Umbilical cord (tissue), 2 donors: ENCODE measurements at places on chromosomes 3 and 15.

DNA sequence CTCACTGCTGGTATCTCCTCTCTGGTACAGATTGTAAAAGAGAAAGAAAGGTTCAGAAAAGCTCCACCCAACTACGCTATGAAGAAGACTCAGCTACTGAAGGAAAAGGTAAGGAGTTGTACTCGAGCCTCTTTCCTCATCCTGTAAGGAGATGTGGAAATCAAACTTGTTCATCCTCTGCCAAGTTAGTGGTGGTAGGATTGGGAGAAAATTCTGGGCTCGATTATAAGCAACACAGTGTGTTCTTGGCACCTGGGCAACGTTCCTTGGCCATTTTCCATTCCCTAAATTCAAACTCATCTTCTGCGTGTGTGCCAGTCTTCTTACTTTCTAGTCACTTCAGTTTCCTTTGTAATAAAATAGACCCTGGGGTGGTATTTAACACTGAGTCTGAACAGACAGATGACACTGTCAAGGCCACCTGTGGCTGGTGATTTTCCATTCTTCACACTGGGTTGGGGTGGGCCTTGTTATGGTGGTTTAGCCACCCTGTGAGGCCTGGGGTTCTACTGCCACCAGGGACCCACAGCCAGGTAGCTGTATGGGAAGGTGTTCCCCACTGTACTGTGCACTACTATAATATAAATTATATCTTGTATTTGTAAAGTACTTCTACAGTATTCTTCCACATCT is 17.1 kb upstream of the ITPKA start:
- DNase-seq: no peak

DNA sequence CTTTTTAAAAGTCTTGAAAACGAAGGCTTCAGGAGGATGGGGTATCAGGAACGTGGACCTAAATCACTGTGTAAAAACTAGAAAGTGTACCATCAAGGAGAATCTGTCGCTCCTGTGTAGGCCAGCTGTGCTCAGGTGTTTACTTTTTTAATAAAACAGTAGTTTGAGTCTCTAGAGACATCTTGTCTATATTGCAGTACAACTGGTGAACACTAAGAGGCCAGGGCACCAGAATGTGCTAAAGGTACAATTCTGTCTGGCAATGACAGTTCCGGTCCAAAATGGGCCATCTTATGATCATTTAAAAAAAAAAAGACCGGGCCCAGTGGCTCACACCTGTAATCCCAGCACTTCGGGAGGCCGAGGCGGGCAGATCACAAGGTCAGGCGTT is 61.8 kb upstream of the MCF2L2 start:
- DNase-seq: no peak

- peak; percentile 74 for DNase-seq
These were observed 94.5 kb upstream of the ADAMTSL3 start for GRCh38 chr15:83559310-83559966.

- DNase-seq: peak; percentile 71
These were observed 70.1 kb upstream of the GLCE start for GRCh38 chr15:69090197-69090948.

DNA sequence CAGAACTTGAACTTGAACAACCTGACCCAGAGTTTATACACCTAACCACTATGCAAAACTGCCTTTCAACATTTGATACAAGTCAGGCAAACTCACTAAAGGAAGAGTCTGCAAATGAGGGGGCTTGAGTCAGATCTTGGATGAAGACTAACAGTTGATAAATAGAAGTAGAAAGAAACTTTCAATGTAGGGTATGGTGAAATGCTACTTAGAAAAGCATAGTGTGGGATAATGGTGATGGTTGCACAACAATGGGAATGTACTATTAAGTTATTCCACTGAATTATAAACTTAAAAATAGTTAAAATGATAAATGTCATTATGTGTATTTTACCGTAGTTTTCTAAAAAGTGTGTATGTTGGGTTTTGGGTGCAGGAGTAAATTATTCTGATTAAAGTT is 19.7 kb upstream of the ZNF280D start:
- DNase-seq: no peak

DNA sequence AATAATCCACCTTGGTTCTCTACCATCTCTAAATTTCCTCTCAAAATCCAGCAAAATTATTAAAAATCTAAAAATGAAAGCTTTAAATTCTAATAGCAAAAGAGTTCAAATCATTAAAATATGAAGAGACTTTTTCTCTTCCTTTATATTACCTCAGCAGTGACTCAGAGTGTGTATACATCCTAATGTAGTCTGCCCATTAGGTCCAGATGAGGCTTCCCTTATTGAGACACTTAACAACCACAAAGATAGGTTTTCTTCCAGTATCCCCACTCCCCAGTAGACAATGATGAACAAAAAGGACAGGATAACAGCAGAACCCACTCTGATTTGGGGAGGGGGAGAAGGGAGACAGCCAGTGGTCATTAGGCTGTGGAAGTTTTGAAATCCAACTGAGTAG is 61.5 kb upstream of the DCBLD2 start:
- DNase-seq: no peak

GRCh38 chr3:100080573-100080972 is 33.7 kb downstream of the FILIP1L start:
- peak; percentile 78 for DNase-seq

- no peak for DNase-seq
These were observed 32.3 kb downstream of the ALDH1L1 start for GRCh38 chr3:126147932-126148683.

DNA sequence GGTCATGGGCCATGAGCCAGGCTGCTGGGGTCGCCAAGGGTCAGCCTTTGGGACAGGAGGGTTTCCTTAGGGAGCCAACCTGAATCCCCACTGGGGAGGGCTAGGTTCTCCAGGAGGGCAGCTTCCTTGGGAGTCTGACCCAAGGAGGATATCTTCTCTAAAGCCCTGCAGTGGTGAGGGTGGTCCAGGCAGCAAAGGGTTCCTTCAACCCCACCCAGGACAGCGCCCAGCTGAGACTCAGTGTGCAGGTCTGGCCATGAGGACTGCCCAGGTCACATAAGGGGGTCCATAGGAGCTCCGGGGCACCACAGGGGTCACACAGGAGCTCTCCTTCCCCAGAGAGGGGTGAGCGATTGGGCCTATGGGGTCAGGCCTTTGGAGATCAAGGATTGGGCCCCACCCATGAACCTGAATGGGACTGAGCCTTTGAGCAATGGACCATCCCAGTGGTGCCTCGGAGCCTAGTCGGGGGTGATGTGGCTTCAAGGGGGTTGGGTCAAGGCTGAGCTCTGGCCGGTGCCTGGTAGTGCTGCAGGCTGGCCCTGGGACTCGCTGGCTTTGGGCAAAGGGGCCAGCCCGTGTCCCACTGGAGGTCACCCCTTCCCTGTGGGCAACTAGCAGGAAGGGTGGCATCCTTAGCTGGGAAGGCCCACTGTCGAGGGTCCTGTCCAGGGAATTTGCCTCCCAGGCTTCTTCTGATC is 216.5 kb downstream of the SNRPN start:
- DNase-seq: no peak

- DNase-seq: no peak
These were observed 20.0 kb downstream of the EFCC1 start for GRCh38 chr3:129021140-129021551.

GRCh38 chr15:83845230-83845629 is 191.3 kb downstream of the ADAMTSL3 start:
- DNase-seq: peak; percentile 65

- DNase-seq: no peak
These were observed 400.9 kb upstream of the ATP11B start for GRCh38 chr3:182392182-182392937.

GRCh38 chr3:155771126-155771525 is 26.3 kb upstream of the PLCH1 start:
- DNase-seq: no peak

GRCh38 chr3:74532446-74532845 is 82.0 kb downstream of the CNTN3 start:
- no peak for DNase-seq

DNA sequence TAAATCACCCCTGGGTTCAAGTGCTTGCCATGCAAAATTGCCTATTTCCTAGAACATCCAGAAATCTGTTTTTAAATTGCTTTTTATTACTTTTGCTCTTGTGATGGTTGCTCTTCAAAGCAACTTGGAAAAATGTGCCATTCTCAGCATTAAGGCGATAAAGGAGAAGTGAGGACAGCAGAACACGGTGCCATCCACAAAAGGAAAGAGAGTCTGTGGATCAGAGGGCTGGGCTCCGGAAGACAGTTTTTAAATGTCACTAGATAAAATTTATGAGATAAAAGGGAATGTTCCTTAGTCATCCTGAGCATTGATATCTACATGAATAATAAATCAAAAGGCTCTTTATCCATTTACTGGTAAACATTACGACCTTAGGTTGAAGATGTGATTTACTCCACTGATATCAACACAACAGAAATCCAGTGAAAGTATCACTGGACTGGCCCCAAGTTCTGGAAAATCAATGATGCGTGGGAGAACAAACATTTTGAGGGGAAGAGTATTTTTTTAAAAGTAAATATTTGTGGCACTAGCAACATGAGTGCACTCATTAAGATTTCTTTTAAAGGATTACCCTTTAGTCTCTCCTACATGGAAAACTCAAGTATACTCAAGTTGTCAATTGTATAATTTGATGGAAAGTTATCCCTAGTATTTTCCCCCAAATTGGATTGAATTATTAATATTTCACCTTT is 554.7 kb downstream of the FHIT start:
- no peak for DNase-seq

- DNase-seq: no peak
These were observed 420.9 kb downstream of the LPP start for GRCh38 chr3:188574885-188575284.

DNA sequence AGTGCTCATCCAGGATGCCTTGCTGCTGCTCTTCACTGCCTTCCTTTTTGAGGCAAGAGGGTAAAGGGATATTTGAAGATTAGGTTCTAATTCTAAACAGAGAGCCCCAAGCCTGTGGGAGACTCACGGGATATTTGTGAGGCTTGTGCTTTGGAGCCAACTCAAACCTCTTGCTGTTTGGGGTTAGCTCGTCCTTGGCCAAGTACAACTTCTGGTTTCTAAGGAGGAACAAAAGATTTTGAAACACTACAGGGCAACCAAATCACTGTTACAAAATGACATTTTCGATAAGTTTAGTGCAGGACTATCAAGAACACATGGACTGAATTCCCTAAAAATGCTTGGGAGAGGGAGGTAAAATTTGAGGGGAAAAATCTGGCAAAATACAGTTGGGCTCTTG is 190.2 kb downstream of the RORA start:
- no peak for DNase-seq

DNA sequence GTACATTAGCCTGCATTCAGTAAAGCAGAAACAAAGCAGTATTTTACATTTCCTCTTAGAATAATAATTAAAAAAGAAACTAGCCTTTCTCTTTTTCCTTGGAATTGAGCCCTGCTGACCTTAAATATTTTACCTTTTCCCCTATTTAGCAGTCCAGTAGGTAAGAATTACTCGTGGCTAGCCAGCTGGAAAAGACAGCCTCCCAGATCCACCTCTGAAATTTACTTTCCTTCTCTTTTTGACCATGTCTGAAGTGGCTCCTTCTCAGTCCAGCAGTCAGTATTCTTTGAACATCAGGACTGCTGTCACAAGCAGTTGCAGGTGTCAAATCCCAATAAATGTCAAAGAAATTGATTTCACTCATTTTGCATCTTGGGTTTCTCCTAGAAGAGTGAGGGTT is 311.5 kb upstream of the DCBLD2 start:
- DNase-seq: no peak

DNA sequence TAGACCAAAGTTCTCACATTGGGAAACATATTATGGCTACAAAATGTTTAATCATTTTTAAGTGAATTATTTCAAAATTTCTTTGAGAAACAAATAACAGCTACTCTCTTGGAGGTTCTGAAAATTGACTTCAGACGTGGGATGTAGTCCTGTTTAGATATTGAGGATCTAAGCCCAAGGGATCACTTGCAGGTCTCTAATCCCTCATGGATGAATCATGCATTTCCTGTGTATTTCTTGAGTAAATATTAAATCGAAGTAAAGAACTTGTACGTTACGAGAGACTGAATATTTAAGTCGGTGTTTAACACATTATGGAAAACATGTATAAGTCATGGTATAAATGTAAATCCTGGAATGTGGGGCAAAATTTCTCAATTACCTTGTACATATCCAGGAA is 119.8 kb downstream of the EPHA3 start:
- no peak for DNase-seq

DNA sequence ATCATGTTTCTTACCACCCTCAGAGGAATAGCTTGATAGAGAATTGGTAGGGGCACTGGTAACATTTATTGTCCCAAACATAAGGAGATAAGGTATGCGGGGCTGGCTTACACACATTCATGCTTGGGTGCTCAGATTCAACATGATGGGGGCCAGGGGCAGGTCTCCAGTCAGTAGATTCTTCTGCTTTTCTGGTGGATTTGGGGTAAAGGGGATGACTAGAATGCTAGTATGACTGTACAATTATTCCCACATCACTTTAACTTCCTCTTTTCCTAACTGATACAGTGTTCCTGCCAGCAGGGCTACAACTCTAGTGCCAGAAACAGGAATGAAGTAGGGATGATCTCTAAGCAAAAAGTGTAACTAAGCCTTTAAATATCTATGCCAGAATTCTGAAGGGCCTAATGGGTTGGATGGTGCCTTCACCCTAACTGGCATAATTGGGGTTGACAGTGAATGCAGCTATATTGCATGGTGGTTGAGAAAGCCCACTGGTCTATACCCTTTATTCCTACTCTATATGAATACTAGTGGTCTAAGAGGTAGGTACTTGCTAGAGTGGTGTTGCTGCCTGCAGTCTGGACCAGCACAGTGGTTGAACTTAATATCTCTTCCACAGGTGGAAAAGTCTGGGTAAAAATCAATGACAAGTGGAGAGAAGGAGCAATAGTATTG is 117.4 kb downstream of the IL12A start:
- no peak for DNase-seq

DNA sequence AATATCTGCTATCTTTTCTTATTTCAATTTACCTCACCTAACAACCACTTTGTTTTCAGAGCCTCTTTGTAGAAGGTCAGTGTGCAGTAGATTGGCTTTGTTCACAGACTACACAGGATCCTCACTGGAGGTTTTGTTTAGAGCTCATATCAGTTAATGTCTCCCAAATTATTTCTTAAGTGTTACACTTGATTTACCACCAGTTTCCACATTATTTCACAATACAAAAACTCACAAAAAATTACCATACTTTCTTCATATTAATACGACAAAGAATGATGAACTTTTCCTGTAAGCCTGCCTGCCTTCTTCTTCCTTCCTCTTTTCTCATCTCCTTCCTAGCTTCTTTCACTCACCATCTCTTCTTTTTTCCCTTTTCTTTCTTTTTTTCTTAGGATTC is 133.3 kb downstream of the ALCAM start:
- DNase-seq: no peak
